ENCODE measurements at places on chromosomes 5 and 9. TPM values are rescaled to one million over a fixed set of nuclear protein-coding genes. Genes with fewer than 3 reads are reported as not detected.

The NELFB gene
- total RNA-seq = 115 TPM

The CDH9 gene
- total RNA-seq = not detected

The GNAQ gene
- total RNA-seq = 6.7 TPM

The OGN gene
- total RNA-seq = not detected

The FGF18 gene
- 0.37 TPM for total RNA-seq

DNA sequence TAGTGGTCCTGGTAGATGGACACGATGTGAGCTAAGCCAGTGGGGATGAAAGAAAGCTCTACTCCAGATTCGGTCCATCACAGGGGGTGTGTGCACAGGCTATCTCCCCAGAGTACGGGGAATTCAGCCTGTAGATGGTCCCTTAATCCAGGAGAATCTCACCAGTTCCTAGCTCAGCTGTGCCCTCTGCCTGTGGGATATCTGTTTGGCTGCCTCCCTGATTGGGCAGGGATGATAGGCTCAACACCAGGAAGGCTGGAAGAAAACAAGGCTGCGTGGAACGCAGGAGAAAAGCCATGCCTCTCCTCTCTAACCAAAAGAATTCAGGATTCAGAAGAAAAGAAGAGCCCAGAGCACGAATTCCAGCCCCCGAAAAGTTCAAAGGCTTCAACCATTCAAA lies 40.9 kb downstream of the VLDLR start:
- peak; percentile 24 for DNase-seq

- peak; percentile 44 for DNase-seq
Observed at GRCh38 chr5:80686757-80687156, 32.0 kb upstream of the DHFR start.

GRCh38 chr5:138986186-138986800 lies 111.2 kb upstream of the LRRTM2 start:
- no peak for DNase-seq

GRCh38 chr5:96734871-96735325 lies 72.7 kb downstream of the CAST start:
- no peak for DNase-seq

DNA sequence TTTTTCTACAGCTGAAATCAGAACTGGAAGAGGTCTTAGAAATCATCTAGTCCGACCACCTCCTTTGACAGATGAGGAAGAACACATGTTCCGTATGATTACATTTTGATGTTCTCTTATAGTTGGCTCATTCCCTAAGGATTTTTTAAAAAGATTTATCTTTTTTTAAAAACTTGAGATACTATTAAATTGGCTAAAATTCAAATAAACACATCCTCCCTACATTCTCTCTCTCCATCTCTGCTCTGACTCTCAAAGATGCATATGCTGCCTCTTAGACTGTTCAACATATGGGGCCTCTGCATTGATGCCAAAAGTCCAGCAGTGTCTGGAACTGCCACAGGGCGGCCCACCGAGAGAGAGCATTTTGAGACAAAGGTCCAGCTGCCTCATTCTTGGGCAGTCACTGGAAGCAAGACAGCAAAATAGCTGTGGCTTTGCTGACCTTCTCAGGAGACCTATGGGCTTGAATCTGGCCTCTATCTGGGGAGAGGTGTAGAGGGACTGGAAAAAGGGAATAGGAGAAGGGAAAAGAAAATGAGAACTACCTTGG lies 12.8 kb upstream of the TSSK1B start:
- DNase-seq = peak; percentile 25

DNA sequence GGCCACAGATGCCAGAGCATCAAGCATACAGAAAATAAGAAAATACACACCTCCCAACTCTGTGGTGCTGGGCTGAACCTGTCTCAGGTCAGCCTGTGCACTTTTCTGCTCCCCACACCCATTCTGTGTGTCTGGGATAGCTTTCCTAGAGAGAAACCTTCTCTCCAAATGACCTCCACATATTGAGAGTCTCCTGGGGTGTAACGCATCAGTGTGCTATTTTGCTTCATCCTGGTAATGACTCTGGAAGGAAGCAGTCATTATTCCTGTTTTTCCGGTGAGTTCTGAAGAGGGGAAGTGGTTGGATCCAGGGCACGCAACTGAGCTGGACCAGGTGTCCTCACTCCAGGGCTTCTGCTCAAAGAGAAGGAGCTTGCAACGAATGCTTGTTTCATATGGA lies 73.2 kb upstream of the SH3PXD2B start:
- no peak for DNase-seq

GRCh38 chr9:98288881-98289280 lies 33.4 kb upstream of the TBC1D2 start:
- no peak for DNase-seq

DNA sequence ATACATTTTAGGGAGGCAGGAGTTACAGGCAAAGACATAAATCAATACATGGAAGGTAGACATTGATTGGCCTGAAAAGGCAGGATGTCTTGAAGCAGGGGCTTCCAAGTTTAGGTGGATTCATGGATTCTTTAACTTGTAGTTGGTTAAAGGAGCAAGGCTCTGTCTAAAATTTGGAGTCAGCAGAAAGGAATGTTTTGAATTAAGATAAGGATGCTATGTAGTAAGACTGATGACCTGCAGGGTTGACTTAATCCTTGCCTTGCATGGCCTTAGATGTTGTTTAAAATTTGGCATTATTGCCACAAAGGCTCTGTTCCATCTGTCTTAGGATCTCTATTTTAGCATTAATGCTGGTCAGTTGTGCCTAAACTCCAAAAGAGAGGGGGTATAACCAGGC lies 171.3 kb downstream of the C5orf15 start:
- DNase-seq = no peak
